ENCODE measurements at places on chromosomes 6 and 20. TPM values are rescaled to one million over a fixed set of nuclear protein-coding genes. Genes with fewer than 3 reads are reported as not detected.
A peak's percentile ranks its signal among the peaks of the same experiment; 100 is the strongest.

The OR12D3 gene
- not detected for total RNA-seq

- no peaks in the 10 kb centered on the region for H3K4me1 ChIP-seq
- H3K4me3 ChIP-seq: no peak overlapping the region
- H3K36me3 ChIP-seq: no peaks in the 10 kb centered on the region
- DNase-seq: no peak
- H3K27me3 ChIP-seq: no peaks in the 10 kb centered on the region
Measured at GRCh38 chr6:68059899-68060298, 575.2 kb upstream of the ADGRB3 start.

The MYLK2 gene
- total RNA-seq: 3.1 TPM

- H3K4me1 ChIP-seq: no peaks in the 10 kb centered on the region
- H3K27me3 ChIP-seq: no peaks in the 10 kb centered on the region
- no peaks in the 10 kb centered on the region for H3K36me3 ChIP-seq
- no peak for DNase-seq
Measured at GRCh38 chr6:93293460-93293859, 125.9 kb downstream of the EPHA7 start.

The SGK2 gene
- 0.64 TPM for total RNA-seq

GRCh38 chr6:168905451-168906090 lies 348.1 kb downstream of the THBS2 start:
- H3K27me3 ChIP-seq: no peaks in the 10 kb centered on the region
- peak; percentile 29 for DNase-seq
- no peaks in the 10 kb centered on the region for H3K36me3 ChIP-seq
- H3K4me1 ChIP-seq: no peaks in the 10 kb centered on the region
- no peak overlapping the region for H3K4me3 ChIP-seq

- H3K4me1 ChIP-seq: no peaks in the 10 kb centered on the region
- no peaks in the 10 kb centered on the region for H3K36me3 ChIP-seq
- no peaks in the 10 kb centered on the region for H3K27me3 ChIP-seq
- H3K27ac ChIP-seq: no peak overlapping the region
- DNase-seq: peak; percentile 12
- no peak overlapping the region for H3K4me3 ChIP-seq
Measured at GRCh38 chr6:101730954-101731353, 337.4 kb downstream of the GRIK2 start.

The SRXN1 gene
- 17.7 TPM for total RNA-seq

The SLC17A9 gene
- 12.4 TPM for total RNA-seq

DNA sequence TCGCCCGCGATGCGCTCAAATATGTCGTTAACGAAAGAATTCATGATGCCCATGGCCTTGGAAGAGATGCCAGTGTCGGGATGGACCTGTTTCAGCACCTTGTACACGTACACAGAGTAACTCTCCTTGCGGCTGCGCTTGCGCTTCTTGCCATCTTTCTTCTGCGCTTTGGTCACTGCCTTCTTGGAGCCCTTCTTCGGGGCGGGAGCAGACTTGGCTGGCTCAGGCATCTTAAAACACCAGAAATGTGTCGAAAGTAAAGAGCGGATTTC lies 36.4 kb downstream of the HFE start:
- H3K27ac ChIP-seq: peak overlapping the region; percentile 87
- peak overlapping the region; percentile 87 for H3K4me3 ChIP-seq
- DNase-seq: no peak
- no peaks in the 10 kb centered on the region for H3K27me3 ChIP-seq

The LGSN gene
- 0.25 TPM for total RNA-seq

DNA sequence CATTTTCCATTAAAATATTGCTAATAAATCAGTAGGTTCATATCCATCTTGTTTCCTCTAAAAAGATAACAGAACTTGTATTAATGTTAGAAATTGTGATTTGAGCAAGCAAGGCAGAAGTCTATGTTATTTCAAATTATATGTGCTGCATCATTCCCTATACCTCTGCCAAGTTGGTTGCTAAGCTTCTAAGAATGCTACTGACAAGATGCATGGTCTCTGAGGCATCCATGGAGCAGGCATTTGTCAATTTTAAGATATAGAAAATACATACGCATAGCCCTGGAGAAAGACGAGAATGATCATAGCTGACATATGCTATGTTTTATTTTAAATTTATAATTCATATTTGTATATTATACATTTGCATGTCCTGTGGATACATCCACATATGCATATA lies 168.3 kb upstream of the THEMIS start:
- no peak overlapping the region for H3K27ac ChIP-seq
- peaks cover 6% of the 10 kb centered on the region for H3K36me3 ChIP-seq
- DNase-seq: peak; percentile 69
- no peaks in the 10 kb centered on the region for H3K27me3 ChIP-seq
- no peak overlapping the region for H3K4me3 ChIP-seq

DNA sequence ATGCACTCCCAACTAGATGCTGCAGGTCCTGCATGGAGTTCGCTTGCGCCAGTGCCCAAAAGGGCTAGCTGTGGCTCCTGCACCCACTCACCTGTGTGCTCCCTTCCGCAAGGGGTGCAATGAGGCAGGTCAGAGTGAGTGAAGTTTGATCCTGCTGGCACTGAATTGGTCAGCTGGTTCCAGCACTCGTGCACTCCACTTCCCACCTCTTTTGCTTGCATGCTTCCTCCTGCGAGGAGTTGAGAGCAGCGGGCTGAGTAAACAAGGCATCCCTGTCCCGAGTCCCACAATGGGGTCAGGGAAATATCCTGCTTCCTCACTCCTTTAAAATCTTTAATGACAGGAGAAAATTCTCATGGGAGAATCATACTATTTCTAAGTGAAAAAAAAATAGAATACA lies 86.2 kb downstream of the LCA5 start:
- no peaks in the 10 kb centered on the region for H3K4me1 ChIP-seq
- no peaks in the 10 kb centered on the region for H3K27me3 ChIP-seq
- H3K27ac ChIP-seq: no peak overlapping the region
- H3K4me3 ChIP-seq: no peak overlapping the region

- H3K36me3 ChIP-seq: no peaks in the 10 kb centered on the region
- H3K4me3 ChIP-seq: no peak overlapping the region
- H3K27me3 ChIP-seq: no peaks in the 10 kb centered on the region
- H3K27ac ChIP-seq: no peak overlapping the region
Measured at GRCh38 chr6:138285800-138286199, 67.5 kb upstream of the PBOV1 start.

The POU3F2 gene
- total RNA-seq: 1.9 TPM

GRCh38 chr20:8144282-8145245 lies 12.5 kb downstream of the PLCB1 start:
- H3K4me1 ChIP-seq: peaks cover 11% of the 10 kb centered on the region
- peaks cover 43% of the 10 kb centered on the region for H3K27me3 ChIP-seq
- DNase-seq: peak; percentile 92
- no peak overlapping the region for H3K27ac ChIP-seq
- no peak overlapping the region for H3K4me3 ChIP-seq
- H3K36me3 ChIP-seq: no peaks in the 10 kb centered on the region

The TTLL9 gene
- 0.41 TPM for total RNA-seq

DNA sequence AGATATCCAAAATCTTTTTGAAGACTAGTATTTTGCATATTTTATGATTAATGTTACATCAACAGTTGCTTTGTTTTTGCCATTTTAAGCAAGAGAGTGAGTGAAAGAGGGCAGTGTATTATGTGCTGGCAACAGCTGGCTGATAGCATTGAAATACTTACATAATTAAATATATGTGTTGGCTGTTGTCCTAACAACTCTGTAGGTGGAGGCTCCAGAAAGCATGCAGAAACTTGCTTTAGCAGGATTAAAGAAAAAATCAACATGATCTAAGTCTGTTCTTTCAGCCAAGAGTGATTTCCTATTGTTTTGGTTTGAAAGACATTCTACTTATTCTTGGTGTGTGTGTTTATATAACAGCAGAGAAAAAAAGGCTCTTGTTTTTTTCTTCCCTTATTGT lies 127.5 kb downstream of the CDKAL1 start:
- DNase-seq: peak; percentile 34
- no peak overlapping the region for H3K27ac ChIP-seq
- H3K4me3 ChIP-seq: no peak overlapping the region

DNA sequence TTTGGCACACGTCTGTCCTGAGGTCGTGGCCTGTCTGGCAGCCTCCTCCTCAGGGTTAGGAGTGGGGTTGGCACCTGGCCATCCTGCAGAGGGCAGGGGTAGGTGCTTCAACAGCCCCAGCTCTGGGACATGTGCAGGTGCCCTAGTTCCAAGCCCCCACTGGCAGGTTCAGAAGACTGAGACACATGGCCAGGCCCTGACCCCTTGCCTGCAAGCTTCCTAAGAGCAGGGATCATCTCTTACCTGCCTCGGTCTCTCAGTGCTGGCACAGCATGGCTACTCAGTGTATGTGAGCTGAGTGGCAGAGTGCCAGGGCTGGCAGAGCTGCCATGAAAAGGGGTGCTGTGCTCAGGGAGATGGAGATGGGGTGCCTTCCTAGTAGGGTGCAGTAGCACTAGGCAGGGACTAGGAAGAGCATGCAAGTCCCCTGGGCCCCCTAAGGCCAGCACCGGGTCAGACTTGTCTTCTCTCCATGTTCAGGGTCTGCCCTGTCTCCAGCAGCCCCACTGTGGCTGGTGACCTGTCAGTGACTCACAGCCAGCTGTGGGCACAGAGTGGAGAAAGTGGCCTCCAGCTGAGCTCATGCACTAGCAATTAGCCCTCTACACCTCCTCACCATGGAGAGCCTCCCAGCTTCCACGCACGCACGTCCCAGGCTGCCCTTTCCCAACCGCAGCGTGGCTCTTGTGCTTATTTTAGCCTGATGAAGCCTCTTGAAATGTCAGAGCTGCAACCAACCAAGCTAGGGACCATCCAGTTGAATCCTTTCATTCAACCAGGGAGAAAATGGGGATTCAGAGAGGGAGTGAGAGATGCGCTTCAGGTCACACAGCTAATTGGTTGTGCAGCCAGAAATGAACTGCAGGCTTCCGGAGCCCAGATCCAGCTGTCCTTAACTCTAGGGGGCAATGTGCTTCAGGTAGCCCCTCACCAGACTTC lies 116.6 kb downstream of the MRPL14 start:
- H3K4me3 ChIP-seq: peak overlapping the region; percentile 26
- H3K4me1 ChIP-seq: peaks cover 33% of the 10 kb centered on the region
- H3K36me3 ChIP-seq: no peaks in the 10 kb centered on the region
- DNase-seq: peak; percentile 98
- peak overlapping the region; percentile 88 for H3K27ac ChIP-seq
- no peaks in the 10 kb centered on the region for H3K27me3 ChIP-seq

The OR2B6 gene
- total RNA-seq: not detected

GRCh38 chr6:139625081-139625939 lies 250.9 kb upstream of the CITED2 start:
- no peak for DNase-seq
- H3K27me3 ChIP-seq: no peaks in the 10 kb centered on the region
- no peak overlapping the region for H3K27ac ChIP-seq
- H3K4me1 ChIP-seq: no peaks in the 10 kb centered on the region
- H3K36me3 ChIP-seq: no peaks in the 10 kb centered on the region

The HCK gene
- 0.53 TPM for total RNA-seq

DNA sequence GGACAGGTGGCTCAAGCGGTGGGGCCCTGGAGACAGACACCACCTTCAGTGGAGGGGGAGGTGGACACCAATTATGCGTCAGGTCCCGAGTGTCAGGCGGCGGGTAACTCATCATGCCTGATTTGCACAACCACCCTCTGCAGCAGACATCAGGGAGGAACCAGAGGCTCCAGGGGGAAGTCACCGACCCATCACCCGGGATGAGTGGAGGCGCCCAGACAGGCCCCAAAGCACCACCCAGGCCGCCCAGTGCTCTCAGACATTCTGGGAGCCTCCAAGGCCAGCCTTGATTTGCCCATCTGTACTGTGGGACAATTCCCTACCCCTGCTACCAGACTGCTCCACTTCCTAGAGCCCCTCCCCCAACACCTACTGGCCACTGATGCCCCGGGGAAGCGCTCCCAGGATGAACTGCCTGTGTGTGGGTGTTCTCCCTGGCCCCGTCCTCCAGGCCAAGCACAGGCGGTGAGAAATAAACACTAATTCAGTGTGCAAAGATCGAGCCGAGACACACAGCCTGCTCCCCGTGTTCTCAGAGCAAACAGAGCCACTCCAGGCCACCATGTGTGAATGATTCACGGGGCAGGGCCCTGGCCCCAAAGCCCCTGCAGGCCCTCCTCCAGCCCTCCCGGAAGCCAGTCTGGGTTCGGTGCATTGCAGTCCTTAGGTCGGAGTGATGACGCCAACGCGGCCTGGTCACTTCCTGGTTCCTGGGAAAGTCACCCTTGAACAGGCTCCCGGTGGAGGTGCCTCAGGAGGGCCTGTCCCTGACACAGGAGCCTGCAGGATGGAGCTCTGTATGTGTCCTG lies 107.2 kb downstream of the ASXL1 start:
- no peaks in the 10 kb centered on the region for H3K36me3 ChIP-seq
- H3K27ac ChIP-seq: peak overlapping the region; percentile 78
- H3K4me3 ChIP-seq: no peak overlapping the region

DNA sequence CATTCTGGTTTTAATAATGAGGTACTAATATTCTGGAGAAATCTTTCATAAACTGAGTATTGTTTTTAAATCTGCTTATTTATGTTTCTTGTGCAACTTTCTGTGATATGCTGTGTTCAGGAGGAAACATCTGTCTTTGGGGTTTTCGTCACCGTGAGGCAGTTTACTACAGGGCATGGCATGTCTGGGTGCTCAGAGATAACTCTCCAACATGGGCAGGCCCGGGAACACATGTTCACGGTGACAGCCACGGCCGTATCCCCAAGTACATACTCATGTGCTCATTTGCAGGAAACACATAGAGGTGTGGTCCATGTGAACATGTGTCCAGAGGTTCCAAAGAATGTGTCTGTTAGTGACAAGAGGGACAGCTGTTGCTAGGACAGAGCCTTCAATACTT lies 62.1 kb upstream of the CNKSR3 start:
- H3K36me3 ChIP-seq: no peaks in the 10 kb centered on the region
- DNase-seq: no peak
- H3K27ac ChIP-seq: no peak overlapping the region
- no peaks in the 10 kb centered on the region for H3K4me1 ChIP-seq

The CD24 gene
- total RNA-seq: 95.1 TPM

GRCh38 chr20:45963059-45964005 lies 8.7 kb downstream of the ZNF335 start:
- DNase-seq: no peak
- H3K27ac ChIP-seq: no peak overlapping the region
- peaks cover 5% of the 10 kb centered on the region for H3K4me1 ChIP-seq
- H3K27me3 ChIP-seq: no peaks in the 10 kb centered on the region
- peaks cover 70% of the 10 kb centered on the region for H3K36me3 ChIP-seq
- no peak overlapping the region for H3K4me3 ChIP-seq
